NCI-H2107 (cell line): ENCODE measurements at places on chromosomes 7 and 10.

GRCh38 chr10:44881649-44882048 lies 29.5 kb upstream of the TMEM72 start:
- no peak for DNase-seq

DNA sequence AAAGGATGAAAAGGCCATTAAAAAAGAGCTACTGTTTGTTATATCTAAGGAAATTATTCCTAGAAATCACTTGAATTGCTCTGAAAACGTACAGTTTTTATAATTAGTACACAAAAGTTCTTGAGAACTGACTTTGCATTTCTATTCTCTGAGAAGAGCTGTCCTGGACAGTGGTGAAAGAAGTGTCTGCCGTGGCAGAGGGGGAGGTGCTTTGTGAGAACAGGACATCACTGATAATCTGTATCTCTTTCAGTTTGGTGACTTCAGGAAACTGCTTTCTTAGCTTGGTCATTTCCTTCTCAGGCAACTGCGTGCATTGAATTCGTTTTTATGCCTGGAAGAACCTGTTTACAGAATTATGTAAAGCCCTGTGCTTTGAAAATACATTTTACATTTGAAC lies 52.1 kb downstream of the POLL start:
- no peak for DNase-seq

GRCh38 chr10:62380016-62380415 lies 5.8 kb downstream of the ZNF365 start:
- DNase-seq, result no peak

GRCh38 chr7:32298408-32299132 lies 191.6 kb downstream of the LSM5 start:
- DNase-seq, result no peak

DNA sequence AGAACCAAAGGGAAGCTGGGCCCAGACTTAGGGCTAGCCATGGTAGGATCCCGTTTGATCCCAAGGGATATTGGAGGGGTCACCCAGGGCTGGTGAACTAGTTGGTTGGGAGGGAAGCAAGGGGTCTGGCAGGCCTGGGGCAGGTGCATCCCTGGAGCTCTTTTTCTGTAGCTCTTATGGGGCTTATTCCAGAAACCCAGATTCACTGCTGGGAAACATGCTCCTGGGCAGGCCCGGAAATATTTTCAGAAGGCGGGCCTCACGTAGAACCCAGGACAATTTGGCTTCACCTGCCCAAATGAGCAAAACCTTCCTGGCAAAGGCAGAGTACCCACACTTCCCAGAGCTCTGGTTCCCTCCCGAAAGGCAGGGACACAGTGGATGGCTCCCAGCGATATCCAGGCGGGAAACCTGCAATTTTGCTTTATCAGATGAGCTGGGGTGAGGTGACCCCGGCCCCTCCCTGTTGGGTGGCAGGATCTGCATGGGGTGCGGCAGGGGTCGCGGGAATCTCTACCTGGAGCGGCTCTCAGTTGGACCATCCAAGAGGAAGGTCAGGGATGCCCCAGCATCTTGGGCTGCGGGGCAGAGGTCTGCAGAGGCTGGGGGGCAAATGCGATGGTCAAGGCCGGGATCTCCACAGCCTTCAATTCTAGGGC lies 533.9 kb downstream of the TCERG1L start:
- DNase-seq, result no peak

GRCh38 chr7:149202831-149203231 lies 7.5 kb downstream of the ZNF282 start:
- no peak for DNase-seq

GRCh38 chr7:83574616-83575015 lies 74.3 kb downstream of the SEMA3E start:
- DNase-seq, result no peak

- no peak for DNase-seq
Measured at GRCh38 chr10:11298116-11298515, 280.4 kb downstream of the CELF2 start.

DNA sequence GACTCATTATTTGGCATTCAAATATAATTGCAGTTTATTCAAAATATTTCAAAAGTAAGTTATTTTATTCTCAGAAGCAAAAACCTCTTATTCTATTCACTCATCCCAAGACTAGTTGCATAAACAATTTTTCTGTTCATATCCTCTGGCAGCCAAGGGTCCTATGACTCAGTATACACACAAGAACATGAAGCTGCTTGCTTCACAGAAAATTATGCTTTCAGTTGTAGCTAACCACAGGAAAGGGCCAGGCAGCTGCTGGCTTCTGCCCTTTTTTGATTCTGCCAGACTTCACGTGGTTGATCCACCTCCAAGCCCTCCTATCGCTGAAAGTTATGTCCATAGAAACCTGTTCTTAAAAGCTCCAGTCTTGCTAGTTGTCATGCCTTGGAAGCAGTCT lies 108.8 kb downstream of the ABCA13 start:
- DNase-seq, result no peak

- DNase-seq, result no peak
Measured at GRCh38 chr7:27866256-27866655, 126.3 kb downstream of the TAX1BP1 start.

- no peak for DNase-seq
Measured at GRCh38 chr10:14698111-14698828, 76.4 kb downstream of the FAM107B start.

GRCh38 chr7:132516042-132516840 lies 60.0 kb downstream of the PLXNA4 start:
- DNase-seq, result no peak

GRCh38 chr10:61163403-61163802 lies 219.4 kb upstream of the RHOBTB1 start:
- DNase-seq, result no peak

- no peak for DNase-seq
Measured at GRCh38 chr10:43130770-43131171, 7.5 kb upstream of the CSGALNACT2 start.

DNA sequence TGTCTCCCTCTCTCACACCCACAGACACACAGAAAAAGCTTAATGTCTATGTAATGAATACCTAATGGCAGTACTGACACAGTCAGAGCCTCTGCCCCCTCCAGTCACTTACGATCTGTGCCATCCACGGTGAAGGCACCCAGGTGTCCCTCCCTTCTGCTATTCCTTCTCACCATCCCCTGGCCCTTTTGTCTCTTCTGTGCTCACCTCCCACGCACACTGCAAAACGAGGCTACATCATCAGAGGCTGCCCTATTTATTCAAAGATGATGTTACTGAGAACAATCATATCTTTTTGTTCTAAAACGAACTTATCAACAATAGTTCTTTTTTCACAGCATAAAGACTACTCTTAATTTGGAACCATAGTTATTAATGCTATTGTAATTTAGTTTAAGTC lies 246.9 kb upstream of the MKLN1 start:
- no peak for DNase-seq

DNA sequence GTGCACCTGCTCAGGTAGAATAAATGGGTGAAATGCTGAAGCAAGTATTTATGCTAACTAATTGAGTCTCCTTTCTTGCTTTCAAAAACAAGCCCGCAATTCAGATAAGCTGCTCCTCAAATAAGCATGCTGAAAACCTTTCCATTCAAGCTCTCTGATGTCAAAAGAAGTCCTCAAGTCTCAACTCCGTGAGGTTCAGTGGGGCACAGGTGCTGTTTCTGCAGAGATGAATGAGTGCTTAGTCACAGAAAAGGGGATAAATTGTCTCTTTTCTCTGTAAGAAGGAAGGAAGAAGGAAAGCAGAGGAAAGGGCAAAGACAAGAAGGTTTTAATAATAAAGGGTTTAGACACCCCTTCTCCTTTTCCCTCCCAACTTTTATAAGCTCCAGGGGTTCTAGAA lies 229.8 kb upstream of the NPY start:
- no peak for DNase-seq
